ENCODE measurements at places on chromosomes 13 and 19. TPM values are rescaled to one million over a fixed set of nuclear protein-coding genes. Genes with fewer than 3 reads are reported as not detected.
A peak's percentile ranks its signal among the peaks of the same experiment; 100 is the strongest.

GRCh38 chr13:31418186-31418585 is 218.4 kb downstream of the B3GLCT start:
- no peak overlapping the region for H3K27ac ChIP-seq
- no peaks in the 10 kb centered on the region for H3K27me3 ChIP-seq
- H3K4me3 ChIP-seq = no peak overlapping the region
- no peak for DNase-seq
- H3K4me1 ChIP-seq = no peaks in the 10 kb centered on the region
- H3K36me3 ChIP-seq = no peaks in the 10 kb centered on the region

GRCh38 chr19:44748426-44749254 is at the start of gene BCL3:
Gene BCL3, plus strand, starts transcription at chr19:44748708. Its CDS starts 83 bp downstream, at chr19:44748791.
- no peaks in the 10 kb centered on the region for H3K27me3 ChIP-seq
- DNase-seq = peak; percentile 77
- H3K27ac ChIP-seq = peak within 1 kb of the TSS; percentile 63
- no peaks in the 10 kb centered on the region for H3K36me3 ChIP-seq
- H3K4me3 ChIP-seq = peak within 1 kb of the TSS; percentile 61

DNA sequence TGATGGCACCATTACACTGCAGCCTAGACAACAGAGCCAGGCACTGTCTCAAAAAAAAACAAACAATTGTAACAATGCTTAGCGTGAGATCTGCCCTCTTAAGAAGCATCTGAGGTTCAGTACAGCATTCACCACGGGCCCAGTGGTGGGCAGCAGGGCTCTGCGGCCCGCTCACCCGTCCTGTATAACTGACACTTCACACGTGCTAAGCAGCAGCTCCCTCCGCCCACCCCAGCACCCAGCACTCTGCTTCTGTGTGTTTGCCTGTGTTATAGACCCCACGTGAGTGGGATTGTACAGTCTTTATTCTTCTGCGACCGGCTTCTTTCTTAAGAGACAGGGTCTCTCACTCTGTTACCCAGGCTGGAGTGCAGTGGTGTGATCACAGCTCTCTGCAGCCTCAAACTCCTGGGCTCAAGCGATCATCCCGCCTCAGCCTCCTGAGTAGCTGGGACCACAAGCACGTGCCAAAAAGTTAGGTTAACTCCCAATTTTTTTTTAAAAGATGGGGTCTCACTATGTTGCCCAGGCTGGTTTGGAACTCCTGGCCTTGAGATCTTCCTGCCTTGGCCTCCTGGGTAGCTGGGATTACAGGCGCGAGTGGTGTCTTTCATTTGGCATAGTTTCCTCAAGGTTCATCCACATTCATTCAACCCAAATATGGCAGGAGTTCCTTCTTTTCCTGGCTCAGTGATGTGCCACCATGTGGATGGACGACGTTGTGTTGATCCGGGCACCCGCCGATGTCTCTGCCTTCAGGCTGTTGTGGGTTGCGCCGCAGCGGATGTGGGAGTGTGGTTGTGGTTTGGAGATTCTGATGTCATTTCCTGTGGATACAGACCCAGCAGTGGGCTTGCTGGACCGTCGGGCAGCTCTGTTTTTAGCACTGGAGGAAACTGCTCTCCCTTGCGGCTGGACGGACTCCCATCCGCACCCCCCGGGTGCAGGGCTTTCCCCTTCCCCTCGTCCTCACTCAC is 170.0 kb downstream of the KDM4B start:
- no peak overlapping the region for H3K27ac ChIP-seq
- no peaks in the 10 kb centered on the region for H3K27me3 ChIP-seq
- H3K4me1 ChIP-seq = no peaks in the 10 kb centered on the region

Gene ALDH16A1
- total RNA-seq = 42.1 TPM

GRCh38 chr13:102402290-102402689 is 442 bp upstream of the FGF14 start:
- H3K27me3 ChIP-seq = no peaks in the 10 kb centered on the region
- no peaks in the 10 kb centered on the region for H3K36me3 ChIP-seq
- no peaks in the 10 kb centered on the region for H3K4me1 ChIP-seq
- no peak overlapping the region for H3K4me3 ChIP-seq
- no peak overlapping the region for H3K27ac ChIP-seq
- no peak for DNase-seq

- no peak for DNase-seq
- no peak overlapping the region for H3K4me3 ChIP-seq
- H3K36me3 ChIP-seq = no peaks in the 10 kb centered on the region
- no peaks in the 10 kb centered on the region for H3K27me3 ChIP-seq
Observed at GRCh38 chr13:78600280-78600883, 3.0 kb downstream of the POU4F1 start.

Gene PRRG2
- 8.4 TPM for total RNA-seq

GRCh38 chr19:36152019-36152351 is 262 bp downstream of the COX7A1 start:
- no peak overlapping the region for H3K4me3 ChIP-seq
- no peak overlapping the region for H3K27ac ChIP-seq
- H3K36me3 ChIP-seq = peaks cover 3% of the 10 kb centered on the region
- H3K27me3 ChIP-seq = no peaks in the 10 kb centered on the region

DNA sequence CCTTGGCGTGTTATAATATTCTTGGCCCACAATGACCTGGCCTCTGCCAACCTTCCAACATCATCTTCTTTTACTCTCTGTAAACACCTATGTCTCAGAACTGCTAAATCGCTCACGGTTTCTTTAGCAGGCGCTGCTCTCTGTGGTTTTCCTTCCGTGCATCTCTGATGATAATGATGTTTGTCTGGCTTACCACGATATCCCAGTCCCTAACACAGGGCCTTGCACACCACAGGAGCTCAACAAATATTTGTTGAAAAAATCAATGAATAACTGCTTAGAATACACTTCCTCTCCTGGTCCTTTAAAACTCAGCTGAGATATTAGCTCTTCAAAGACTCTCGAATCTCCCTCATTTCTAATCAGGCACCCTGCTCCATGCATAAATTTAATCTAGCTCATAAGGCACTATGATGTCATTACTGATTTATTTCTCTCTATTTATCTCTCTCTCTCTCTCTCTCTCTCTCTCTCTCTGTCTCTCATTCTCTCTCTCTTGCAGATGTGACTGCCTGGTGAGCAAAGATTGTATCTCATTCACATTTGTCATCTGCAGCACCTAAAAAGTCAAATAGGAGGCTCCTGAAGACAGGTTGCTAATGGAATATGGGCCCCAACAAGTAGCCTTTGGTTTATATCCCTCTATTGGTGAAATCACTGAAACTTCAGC is 206.4 kb downstream of the NHLRC3 start:
- no peak overlapping the region for H3K4me3 ChIP-seq
- no peaks in the 10 kb centered on the region for H3K36me3 ChIP-seq
- H3K4me1 ChIP-seq = no peaks in the 10 kb centered on the region
- H3K27ac ChIP-seq = no peak overlapping the region

GRCh38 chr19:35483089-35483488 is 7.2 kb downstream of the KRTDAP start:
- no peak overlapping the region for H3K27ac ChIP-seq
- no peak for DNase-seq
- no peaks in the 10 kb centered on the region for H3K36me3 ChIP-seq
- no peaks in the 10 kb centered on the region for H3K27me3 ChIP-seq
- no peak overlapping the region for H3K4me3 ChIP-seq

Measured in Caco-2 (cell line).